Stimulated activated memory B cell treated with anti-CD40 and anti-IgM and Interleukin-4, amounts not matched to agents 10 μg/mL and 1 μg/mL and 100 μg/mL, for 72 hours (primary cell): ENCODE measurements at places on chromosomes 3 and 15.

DNA sequence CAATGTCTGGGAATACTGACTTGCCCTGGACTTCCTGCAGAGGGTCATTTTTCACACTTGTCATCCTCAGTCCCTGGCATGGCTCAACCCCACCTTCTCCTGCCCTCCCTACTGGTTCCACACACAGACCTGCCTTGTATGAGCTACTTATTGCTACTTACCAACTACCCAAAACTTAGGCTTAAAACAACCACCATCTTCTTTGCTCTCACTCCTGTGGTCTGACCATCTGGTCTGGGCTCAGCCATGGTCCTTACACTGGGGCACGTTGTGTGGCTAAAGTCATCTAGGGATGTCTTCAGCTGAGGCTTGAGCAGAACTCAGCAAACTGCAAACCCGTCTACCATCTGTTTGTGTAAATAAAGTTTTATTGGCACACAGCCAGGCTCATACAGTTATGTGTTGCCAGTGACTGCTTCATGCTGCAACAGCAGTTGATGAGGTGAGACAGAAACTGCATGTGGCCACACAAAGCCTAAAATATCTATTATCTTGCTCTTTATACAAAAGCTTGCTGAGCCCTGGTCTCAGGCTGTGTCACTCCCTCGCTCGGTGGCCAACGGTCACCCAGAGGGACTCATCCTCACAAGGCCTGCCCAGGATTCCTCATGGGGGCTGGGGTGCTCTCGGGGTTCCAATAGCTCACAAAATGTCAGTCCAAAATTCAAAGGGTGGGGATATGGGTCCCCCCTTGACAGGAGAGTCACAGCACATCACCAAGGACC, 43.5 kb downstream of the KLF15 start:
- ATAC-seq = no peak

DNA sequence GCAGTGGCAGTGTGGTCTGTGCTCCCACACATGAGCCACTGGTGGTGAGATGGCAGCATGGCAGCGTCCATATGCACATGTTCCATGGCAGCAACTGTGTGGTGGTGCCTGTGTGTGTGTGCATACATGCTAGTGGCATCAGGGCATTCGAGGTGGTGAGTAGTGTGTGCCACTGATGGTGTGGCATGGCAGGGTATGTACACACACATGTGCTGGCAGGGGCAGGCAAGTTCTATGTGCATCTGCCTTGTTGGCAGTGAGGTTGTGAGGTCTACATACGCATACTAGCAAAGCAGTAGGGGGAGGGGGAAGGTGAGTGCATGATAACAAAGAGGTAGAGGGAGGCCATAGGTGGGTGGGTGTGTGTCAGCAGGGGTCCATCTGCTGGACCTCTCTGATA, 378.7 kb downstream of the C3orf38 start:
- no peak for ATAC-seq

DNA sequence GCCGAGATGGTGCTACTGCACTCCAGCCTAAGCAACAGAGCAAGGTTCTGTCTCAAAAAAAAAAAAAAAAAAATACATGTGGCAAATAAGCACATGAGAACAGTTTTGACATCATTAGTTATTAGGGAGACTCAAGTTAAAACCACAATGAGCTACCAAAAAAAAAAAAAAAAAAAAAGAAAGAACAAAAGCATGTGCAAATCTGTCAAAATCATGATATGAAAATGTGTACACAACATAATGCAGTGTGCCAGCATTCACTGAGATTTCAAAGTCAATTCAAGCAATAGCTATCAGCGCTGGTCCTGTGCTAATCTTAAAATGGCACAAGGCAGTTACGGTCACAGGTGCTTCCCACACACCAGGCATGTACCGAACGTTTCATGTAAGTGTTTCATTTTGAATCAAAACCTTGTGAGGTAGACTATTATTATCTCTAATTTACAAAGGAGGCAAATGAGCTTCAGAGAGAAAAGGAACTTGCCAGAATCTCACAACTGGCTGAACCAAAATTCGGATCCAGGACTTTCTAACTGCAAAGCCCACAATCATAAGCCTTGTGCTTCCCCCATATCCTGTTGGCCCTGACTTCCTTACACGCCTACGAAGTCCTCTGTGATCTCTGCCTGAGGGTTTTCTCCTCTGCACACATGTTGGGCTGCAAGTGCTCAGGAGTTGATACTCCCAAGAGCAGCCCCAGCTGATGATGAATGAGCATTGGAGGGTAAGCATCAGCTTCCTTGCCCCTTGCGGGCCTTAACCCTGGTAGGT, 200.1 kb upstream of the PROK2 start:
- ATAC-seq = peak; percentile 89

GRCh38 chr15:43253431-43254403, 13.0 kb downstream of the TGM5 start:
- peak; percentile 89 for ATAC-seq

- no peak for ATAC-seq
Observed at GRCh38 chr3:119157971-119158370, 12.0 kb downstream of the TEX55 start.

- ATAC-seq = no peak
Observed at GRCh38 chr15:90552929-90553211, 23.1 kb downstream of the CRTC3 start.

GRCh38 chr3:70990185-70990584, 593.3 kb downstream of the FOXP1 start:
- ATAC-seq = no peak

GRCh38 chr3:30333903-30334302, 272.5 kb upstream of the TGFBR2 start:
- no peak for ATAC-seq

DNA sequence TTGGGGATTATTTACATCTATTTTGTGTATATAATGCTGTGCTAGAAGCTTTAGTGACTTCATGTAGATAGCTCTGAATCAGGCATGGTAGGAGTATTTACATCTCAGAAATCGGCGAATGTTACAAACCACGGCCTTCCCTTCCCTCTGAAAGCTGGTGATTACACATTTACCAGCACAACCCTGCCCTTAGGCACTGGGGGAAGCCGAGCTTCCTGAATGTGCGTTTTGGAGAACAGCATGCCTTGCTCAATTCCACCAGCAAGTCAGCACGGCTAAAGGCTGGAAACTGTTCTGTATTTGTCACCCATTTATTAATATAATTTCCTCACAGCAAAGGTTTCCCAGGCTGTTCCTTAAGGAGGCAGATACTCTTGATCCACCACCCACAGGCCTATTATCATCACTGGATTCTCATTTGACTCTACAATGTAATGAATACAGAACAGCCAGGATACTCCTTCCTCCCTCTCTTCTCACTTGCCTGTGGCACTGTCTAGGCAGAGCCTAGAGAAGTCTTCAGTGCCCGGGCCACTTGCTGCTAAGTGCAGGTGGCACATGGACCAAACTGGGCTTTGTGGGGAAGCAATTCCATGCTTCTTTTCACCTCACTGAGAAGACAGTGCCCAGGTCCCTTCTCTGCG, 55.2 kb upstream of the CACNA2D3 start:
- ATAC-seq = no peak

DNA sequence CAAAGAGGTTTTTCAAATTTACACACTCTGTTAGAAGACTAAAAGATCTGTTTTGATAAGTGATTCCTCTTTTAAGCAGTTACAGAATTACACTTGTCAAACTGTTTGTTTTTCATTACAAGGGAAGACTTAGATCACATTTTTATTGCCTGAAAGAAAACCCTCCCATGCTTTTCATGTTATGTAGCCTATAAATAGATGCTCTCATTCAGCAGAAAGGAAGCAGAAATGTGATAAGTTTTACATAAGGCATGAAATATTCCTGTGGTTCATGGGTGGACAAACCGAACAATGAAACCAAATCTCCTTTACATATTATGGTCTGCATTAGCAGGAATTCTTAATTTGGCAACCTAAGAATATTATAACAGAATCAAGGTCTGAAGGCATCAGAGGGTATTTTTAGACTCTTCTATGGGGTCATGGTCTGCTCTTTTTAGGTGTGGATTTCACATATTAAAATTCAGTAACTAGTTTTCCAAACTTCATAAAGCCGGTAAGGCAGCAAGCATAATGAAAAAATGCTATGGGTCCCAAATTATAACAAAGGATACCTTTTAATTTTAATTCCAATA, 37.3 kb upstream of the FXR1 start:
- ATAC-seq = no peak

DNA sequence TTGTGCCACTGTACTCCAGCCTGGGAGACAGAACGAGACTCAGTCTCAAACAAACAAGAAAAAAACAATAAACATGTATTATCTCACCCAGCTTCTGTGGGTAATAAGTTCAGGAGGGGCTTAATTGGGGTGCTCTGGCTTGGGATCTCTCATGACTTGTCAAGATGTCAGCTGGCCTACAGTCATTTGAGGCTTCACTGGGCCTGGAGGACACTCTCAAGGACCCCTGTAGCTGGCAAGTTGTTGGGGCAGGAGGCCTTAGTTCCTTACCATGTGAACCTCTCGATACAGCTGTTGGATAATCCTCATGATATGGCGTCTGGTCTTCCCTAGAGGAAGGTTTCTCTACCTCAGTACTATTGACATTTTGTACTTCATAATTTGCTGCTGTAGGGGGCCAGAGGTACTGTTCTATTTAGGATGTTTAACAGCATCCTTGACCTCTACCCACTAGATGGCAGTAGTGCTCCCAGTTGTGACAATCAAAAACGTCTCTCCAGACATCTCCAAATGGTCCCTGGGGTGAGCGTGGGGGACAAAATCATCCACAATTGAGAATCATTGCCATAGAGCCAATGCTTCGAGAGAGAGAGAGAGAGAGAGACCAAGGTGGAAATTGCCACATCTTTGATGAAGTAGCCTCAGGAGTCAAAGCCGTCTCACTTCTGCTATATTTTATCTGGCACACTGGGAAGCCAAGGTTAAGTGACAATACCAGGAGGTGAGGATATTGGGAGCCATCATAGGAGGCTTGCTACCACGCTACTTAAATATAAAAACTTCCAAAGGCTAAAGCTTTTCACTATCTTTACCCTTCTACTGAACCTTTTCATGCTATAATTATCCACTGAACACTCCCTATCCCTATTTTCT, 23.9 kb upstream of the SLTM start:
- ATAC-seq = peak; percentile 88

GRCh38 chr3:46609212-46609721, 3.1 kb upstream of the FAM240A start:
- no peak for ATAC-seq

DNA sequence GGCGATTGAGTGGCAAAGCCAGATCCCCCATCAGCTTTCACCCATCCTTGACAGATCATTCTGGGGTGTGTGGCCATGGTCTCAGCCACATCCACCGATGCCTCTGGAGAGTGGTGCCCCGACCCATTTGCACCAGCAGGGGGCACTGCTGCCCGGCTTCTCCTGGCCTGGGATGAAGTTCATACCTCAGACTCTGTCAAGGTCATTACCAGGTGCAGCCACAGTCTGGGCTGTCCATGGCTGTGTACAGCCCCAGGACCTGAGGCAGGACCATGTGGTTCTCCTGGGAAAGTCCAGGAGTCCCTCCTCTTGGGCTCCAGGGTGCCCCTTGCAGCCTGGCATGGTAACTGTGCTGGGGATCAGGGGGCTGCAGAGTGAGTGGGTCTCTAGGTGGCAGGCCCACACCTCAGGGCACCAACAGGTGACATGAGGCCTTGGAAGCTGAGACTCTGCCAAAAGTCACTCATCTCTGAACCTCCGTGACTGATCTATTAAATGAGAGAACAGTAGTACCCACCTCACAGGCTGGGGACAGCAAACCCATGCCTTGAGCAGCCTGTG, 67.2 kb downstream of the CACNA2D2 start:
- ATAC-seq = peak; percentile 72

DNA sequence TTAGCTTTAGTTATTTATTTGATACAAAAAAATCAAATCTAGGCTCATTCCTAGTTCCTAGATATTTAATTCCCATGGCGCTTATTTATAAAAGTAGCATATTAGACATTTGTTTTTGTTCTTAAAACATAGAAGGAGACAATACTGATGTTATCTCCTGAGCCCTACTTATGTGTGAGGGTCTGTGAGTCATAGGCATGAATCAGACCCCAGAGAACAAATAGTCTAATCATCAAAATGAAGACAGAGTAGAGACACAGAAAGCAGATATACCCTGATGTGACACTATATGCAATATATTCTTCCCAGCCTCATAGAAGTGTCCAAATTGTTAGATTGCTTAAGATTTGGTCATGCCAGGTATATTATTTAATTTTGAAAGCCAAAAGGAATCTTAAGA, 44.9 kb downstream of the PEX5L start:
- no peak for ATAC-seq
